ENCODE measurements at places on chromosomes 3 and 15.
A peak's percentile ranks its signal among the peaks of the same experiment; 100 is the strongest.

DNA sequence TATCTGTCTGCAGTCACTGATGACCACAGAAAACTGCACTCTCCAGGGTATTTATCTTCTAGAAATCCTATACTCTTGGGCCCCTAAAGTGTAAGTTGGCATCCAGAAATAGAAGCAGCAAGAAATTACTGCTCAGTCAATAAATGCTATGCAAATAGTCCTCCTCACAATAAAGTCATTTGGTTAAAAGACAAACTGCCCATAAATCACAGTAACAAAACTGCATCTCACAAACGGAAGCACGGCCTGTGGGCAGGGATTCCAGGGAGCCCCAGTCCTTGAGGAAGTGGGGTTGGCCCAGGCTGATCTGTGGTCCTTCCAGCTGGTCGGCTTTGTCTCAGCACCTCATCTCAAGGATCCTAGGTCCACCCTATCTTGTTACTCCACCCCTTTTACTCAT lies 29.7 kb upstream of the SPATA12 start:
- DNase-seq: no peak

DNA sequence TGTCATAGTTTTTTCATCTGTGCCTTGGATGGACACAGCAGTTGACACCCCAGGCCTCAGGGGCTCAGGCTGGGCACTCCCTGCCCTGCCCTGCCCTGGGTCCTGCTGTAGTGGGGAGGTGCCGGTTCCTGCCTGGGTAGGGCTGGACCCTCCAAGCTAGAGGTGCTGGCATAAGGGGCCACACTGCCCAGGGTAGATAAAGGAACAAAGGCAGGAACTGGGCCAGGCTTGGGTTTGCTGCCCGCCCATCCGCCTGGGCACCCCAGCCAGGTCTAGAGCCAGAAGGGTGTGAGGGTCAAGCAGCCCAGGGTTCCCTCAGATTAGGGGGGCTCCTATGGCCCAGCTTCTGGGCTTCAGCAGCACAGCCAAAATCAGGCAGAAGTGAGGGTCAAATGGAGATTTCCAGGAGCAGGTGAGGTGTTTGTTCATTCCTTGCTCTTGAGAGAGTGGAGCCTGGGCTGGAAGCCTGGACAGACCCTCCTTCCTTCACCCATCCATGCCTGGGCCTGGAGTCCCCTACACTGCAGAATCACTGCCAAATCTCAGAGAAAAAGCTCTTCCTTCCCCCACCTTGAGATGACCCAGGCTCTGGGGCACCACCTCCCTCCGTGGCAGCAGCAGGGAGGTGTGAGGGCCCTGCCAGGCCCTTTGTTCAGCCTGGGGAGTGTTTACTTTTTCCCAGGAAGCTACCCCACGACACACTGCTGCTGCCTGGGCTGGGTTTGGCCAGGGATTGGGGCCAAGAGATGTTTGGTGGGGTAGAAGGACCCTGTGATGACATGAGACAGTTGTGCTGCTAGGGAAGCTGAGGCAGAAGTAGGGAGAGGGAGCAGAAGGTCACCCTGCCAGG lies 7.1 kb downstream of the SEMA3F start:
- no peak for DNase-seq

DNA sequence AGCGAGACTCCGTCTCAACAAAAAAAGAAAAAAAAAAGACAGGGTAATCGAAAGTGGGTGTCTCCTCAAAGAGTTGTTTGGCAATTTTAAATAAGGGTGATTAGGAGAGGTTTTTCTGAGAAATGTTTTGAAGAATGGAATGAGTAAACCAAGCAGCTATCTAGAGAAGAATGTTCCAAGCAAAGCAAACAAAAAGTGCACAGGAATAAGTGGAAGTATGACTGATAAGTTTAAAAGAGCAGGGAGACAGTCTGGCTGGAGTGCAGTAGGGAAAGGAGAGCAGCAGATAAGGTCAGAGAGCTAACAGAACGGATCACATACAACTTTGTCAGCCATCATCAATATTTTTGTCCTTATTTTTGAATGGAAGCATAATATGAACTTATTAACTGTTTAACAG lies 853.5 kb downstream of the TUSC7 start:
- no peak for DNase-seq

DNA sequence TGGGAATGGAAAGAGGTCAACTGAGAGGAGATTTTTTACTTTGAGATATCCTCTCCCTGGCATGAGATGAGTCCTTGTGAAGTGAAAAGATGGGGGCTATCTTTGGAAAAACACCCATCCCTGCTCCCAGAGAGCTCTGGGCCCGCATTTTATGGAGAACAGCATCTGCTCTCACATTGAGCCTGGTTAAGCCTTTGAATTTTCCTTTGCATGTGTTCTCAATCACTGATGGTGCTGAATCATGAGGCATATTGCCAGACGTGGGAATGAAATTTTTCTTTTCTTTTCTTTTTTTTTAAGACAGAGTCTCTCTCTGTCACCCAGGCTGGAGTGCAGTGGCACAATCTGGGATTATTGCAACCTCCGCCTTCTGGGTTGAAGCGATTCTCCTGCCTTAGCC lies 24.4 kb downstream of the TMEM45A start:
- DNase-seq: peak; percentile 32

DNA sequence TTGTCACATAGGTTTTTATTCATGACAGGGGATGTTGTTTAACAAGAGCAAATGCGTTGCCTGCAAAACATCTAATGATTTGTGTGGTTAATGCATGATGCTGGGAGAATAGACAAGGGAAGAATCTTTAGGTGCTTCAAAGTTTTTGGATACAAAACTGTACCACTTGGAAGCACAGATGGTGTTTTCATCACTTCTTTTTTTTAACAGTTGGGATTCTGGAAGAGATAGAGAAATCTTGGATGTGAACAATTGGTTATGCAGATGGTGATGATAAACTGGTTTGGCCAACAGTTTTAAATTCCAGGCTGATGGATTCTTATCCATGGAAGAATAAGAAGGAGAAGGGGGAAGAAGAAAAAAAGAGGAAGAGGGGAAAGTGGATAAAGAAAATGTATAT lies 379.4 kb downstream of the KCNH8 start:
- DNase-seq: no peak

- DNase-seq: no peak
Observed at GRCh38 chr3:43796041-43796596, 105.4 kb downstream of the ABHD5 start.

- no peak for DNase-seq
Observed at GRCh38 chr3:177620073-177620472, 422.8 kb upstream of the TBL1XR1 start.

GRCh38 chr3:33122991-33123390 lies 9.2 kb downstream of the CRTAP start:
- DNase-seq: no peak

DNA sequence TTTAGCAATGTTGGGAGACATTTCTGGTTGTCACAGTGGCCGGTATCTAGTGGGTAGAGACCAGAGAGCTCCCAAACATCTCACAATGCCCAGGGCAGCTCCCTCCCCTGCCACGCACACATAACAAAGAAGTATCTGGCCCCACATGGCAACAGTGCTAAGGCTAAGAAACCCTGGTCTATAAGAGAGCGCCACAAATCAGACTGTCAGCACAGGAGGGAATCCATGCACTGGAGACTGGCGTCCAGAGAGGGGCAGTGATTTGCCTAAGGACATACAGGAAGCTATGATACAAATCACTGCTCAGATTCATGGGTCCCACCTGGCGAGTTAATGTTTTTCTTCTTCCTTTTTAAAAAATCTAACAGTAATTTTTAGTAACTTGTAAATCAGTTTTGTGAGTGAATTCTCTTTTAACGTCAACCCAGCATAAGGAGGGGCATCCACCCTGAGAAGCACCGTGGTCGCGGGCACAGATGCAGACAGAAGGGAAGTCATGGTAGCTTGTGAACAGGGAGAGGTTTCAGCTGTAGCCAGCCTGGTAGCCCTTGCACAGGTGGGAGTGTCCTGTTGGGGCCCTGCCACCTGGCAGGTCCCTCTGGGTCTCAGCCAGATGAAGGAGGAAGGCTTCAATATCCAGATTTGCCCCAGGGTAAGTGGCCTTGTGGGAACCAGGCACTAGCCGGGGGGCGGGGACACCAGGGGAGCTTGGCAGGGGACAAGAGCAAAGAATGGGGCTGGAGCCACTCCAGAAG lies 8.7 kb downstream of the ISG20 start:
- no peak for DNase-seq

All from fibroblast of pulmonary artery (primary cell).